Large intestine (tissue), 12 donors: ENCODE measurements at places on chromosomes 7 and 10.

DNA sequence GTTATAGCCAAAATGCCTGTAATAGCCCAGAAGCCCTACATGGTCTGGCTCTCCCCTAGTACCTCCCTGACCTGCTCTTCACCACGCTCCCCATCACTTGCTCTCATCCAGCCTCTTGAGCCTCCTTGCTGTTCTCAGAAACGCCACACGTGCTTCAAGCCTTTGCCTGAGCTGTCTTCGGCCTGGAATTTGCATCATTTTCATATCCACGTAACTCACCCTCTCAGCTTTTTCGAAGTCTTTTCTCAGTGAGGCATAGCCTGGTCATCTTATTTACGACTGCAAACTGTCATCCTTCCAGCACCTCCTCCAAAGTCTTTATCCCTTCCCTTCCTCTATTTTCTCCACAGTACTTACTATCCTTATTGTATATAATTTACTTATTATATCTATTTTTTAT lies 151.0 kb upstream of the AHR start:
- DNase-seq, result no peak

DNA sequence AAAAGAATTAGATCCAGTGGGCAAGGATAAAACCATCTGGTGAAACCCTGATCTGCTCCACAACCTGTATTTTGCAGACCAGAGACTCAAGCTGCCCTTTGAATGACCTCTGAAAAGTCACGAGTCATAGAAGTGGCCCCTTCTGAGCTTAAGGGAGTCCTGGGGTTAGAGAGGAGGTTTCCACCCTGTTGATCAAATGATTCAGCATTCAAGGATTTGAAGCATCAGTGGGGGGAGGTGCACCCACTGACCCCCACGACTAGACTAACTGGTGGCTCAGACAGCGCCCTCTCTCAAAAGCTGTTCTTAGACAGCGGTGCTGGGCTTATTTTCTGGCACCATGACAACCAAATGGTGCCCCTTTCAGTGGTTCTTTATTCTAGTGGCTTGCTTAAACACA lies 44.3 kb downstream of the PLCE1 start:
- no peak for DNase-seq

- DNase-seq, result no peak
Measured at GRCh38 chr10:62443866-62444265, 69.7 kb downstream of the ZNF365 start.

DNA sequence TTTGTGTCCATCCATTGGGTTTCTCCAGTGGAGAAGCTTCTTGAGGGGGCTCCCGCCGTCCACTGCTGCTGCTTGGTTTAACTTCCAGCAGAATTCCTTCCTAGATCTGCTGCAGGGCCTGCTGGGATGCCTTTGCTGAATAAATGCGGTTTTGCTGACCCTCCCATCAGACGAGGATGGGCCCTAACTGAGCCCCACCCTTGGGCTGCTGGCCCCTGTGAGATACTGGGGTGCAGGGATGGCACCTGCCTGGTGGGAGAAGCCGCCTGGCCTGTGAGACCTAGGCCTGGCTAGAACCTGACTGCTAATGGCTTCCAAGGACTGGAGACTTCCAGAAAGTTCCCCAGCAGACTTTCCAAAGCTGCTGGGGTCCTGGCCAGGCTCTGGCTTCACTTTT lies 43.8 kb downstream of the ZNF467 start:
- DNase-seq, result no peak

GRCh38 chr10:6778992-6779701 lies 199.1 kb upstream of the PRKCQ start:
- DNase-seq, result no peak

DNA sequence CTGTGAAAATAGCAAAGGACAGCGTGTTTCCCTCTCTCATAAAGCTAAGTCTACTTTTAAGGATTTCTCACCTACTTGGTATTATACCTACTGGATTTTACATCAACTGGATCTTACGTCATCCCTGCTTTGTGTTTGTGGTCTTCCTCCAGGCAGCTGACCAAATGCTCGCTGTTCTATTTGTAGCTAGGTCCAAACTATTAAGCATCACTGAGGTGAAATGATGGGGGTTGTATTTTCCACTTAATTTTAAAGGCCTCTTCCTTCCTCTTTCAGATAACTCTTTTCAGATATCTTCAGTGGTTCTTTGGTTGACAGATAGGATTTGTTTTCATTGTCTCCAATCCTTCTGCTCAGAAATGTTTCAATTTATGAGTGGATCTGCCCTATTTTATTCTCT lies 169.7 kb downstream of the RNLS start:
- DNase-seq, result no peak

DNA sequence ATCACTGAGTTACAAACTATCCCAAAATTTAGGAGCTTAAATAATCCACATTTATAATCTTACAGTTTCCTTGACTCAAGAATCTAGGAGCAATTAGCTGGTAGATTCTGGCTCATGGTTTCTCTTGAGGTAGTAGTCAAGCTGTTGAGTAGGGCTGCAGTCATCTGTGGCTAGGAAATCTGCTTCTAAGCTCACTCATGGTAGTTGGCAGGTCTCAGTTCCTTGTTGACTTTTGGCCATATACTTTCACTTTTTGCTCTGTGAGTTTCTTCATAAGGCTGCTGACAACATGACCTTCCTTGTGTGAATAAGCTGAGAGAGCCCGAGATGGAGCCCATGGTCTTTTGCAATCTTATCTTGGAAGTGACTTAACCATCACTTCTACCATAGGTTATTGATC lies 10.8 kb upstream of the ETV1 start:
- no peak for DNase-seq

- DNase-seq, result no peak
Measured at GRCh38 chr7:31407178-31407676, 66.7 kb upstream of the NEUROD6 start.

GRCh38 chr10:46080886-46081285 lies 34.8 kb upstream of the MSMB start:
- no peak for DNase-seq

DNA sequence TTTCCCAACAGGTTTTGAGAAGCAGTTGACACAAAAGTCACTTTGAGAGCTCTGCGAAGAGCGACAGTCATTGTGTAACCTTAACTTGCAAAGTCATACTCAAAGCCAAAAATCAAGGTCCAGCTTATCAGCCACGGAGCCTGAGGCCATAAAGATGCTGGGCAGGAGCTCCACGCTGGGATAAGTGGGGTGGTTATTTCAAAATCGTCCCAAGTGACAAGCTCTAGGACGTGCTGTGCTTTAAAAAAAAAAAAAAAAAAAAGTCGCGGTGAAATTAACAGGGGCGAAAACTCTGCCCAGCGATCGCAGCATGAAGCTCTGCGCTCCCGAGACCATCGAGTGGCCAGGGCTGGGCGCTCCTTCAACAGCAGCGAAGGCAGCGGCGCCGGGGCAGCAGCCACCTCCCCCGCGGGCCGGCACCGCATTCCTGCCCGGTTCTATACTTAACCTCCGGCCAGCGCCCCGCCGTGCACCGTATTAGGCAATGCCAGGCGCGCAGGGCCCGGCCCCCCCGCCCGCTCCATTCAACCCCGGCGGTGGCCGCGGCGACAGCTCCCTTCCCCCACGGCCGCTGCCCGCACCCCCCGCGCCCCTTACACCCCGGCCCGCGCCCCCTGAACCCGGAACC lies 657 bp downstream of the HACD1 start:
- DNase-seq, result peak; percentile 72

GRCh38 chr7:132080967-132081668 lies 495.2 kb downstream of the PLXNA4 start:
- peak; percentile 19 for DNase-seq

GRCh38 chr7:44147026-44147991 lies 6.2 kb upstream of the MYL7 start:
- DNase-seq, result peak; percentile 31

DNA sequence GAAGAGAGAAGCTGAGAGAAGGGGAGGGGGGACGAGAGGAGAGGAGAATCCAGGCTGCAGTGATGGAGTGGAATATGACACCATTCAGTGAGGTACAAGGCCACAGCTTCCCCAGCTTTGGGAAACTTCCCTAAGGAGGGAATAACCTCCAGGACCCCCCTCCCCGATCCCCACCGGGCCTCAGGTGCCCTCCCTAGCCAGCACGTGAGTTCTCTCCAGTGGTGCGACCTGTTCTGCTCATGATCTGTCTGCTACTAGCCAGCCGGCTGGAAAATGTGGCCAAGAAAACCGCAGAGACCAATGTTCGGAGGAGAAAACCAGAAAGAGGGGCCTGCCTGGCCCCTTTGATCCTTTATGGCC lies 39.9 kb upstream of the AGK start:
- no peak for DNase-seq

GRCh38 chr10:73809061-73809818 lies 2.2 kb downstream of the NDST2 start:
- DNase-seq, result no peak

GRCh38 chr10:109966961-109967738 lies 40.6 kb upstream of the ADD3 start:
- DNase-seq, result peak; percentile 78

GRCh38 chr7:27972276-27972675 lies 208.3 kb downstream of the JAZF1 start:
- DNase-seq, result no peak

- peak; percentile 55 for DNase-seq
Measured at GRCh38 chr7:113086431-113086888, at the start of gene GPR85. GPR85 (minus strand) TSS chr7:113086827; CDS start chr7:113084721, 2,106 bp downstream.

- DNase-seq, result no peak
Measured at GRCh38 chr10:97715259-97715874, 1.8 kb downstream of the MARVELD1 start.

GRCh38 chr7:112386619-112387018 lies 63.6 kb upstream of the IFRD1 start:
- DNase-seq, result peak; percentile 29

DNA sequence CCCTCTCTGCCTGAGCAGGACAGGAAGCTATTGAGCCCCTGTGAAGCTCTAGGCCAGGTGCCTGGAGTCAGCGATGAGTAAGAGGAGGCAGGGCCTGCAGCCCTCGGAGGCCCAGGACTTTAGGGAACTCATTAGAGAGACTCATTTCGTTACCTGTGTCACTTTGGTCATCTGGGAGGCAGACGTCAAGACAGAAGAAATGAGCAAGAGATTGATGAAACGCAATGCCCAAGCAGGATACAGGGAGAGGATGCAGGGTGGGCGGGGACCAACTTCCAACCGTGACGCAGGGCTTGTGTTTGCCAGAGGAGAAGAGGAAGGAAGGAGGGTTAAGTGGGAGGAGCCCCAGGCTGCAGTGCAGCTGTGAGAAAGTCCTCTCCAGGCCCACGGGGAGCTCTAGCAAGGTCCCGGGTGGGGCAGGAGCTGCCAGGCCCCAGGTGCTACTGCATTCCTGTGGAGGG lies 26.4 kb upstream of the GNA12 start:
- DNase-seq, result peak; percentile 41

- DNase-seq, result no peak
Measured at GRCh38 chr7:111082351-111082750, 8.6 kb upstream of the LRRN3 start.

- DNase-seq, result no peak
Measured at GRCh38 chr10:97207131-97207530, 21.4 kb upstream of the SLIT1 start.

GRCh38 chr7:41702635-41703371 lies at the start of gene INHBA:
INHBA (minus strand) TSS chr7:41703090; CDS start chr7:41700374, 2,716 bp downstream.
- DNase-seq, result no peak

DNA sequence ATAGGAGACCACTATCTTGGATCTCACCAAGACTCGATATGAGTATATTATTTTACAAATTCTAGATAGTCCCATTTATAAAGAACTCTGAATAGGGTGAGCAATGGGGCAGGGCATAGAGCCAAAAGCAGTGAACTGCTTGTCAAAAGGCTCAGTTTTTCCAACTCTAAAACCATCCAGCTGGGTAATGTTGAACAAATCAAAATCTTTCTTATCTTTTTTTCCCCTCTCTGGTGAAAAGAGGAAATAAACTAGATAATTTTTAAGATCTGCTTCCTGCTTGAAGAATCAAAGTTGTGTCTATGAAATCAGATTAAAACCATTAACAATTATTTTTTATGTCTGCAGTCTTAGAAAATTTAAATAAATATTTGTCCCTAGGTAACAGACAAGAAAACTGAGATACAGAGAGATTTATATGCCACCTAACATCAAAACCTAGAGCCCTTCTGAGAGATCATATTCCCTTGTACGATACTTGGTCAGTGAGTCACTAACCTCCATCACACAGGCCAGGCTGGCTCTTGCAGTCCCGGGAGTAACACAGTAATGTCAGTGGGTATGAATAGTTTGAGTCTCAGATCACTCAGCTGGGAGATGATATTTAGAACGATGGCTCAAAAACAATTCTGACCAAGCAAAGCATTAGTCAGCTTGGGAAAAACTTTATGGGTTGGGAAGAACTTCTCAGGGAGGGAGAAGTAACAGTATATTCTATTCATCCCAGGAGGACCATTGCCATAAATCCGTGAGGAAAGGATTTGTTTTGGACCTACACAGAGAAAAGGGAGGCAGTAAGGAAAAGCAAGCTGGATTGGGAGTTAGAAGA lies 178.8 kb downstream of the REEP3 start:
- no peak for DNase-seq

- no peak for DNase-seq
Measured at GRCh38 chr10:26031300-26031699, 97.3 kb downstream of the MYO3A start.

DNA sequence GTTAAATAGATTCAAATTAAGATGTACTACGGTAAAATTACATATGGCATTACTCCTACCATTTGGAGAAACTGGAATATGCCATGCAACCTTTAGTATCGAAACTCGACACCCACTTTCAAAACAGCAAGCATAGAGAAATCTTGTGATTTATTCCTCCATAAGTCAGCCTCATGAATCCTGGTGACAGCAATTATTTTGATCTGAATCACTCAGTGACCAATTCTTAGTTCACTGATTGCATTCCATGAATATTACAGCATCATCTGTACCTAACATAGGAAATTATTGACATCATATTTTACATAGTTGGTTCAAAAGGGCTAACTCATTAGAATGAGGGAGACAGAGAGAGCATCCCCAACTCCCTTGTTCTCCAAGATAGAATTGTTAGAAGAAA lies 89.6 kb downstream of the CACNB2 start:
- DNase-seq, result no peak

DNA sequence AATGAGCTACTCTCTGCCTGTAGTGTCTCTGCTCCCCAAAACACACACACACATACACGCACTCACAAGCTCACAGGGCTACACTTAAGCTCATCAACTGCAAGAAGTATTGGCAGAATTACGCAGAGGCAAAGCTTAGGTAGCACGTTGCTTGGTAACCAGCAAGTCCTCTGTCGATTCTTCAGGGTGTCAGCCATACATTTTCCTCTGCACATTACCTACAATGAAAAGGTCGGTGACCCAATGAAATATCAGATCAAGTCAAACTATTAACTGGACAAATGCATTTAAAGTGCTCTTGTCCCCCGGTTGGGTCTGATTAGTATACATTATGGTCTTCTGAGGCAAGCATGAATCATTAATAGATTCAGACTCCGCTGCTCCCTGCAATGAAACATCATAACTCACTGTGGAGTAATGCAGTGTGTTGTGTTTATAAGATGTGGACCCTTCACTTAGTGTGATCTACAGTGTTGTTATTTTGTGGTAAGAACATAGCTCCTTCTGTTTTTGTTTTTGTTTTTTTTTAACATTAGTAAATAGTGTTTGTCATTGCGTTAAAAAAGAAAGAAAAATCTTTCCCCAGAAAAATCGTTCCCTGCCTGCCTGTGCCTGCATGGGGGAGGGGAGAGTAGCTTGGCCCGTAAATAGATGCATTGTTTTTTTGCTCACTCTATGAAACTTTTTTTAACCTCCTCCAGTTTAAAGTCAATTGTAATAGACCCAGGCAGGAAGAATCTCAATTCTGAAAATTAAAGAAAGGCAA lies 325.5 kb downstream of the SFMBT2 start:
- no peak for DNase-seq

- no peak for DNase-seq
Measured at GRCh38 chr10:28478646-28479045, 54.3 kb upstream of the WAC start.

GRCh38 chr10:34627741-34628140 lies 187.4 kb downstream of the PARD3 start:
- DNase-seq, result no peak

- DNase-seq, result no peak
Measured at GRCh38 chr10:132478341-132479023, 59.1 kb upstream of the INPP5A start.
